ENCODE measurements at places on chromosomes 16 and 17. TPM values are rescaled to one million over a fixed set of nuclear protein-coding genes. Genes with fewer than 3 reads are reported as not detected.

Gene CPNE7
- total RNA-seq: 5.1 TPM

Gene MYOCD
- total RNA-seq: not detected

Gene CLEC19A
- not detected for total RNA-seq

Gene PKMYT1
- total RNA-seq: 19.0 TPM

Gene RASL10B
- 19.5 TPM for total RNA-seq

Gene NPIPA2
- total RNA-seq: not detected

Gene FN3K
- 0.43 TPM for total RNA-seq

Gene CA5A
- not detected for total RNA-seq

Gene ABCC3
- not detected for total RNA-seq

Gene FOXC2
- 7.0 TPM for total RNA-seq

Gene CCL3
- not detected for total RNA-seq

Gene HSD11B2
- not detected for total RNA-seq

Gene EIF3C
- 714 TPM for total RNA-seq

Gene CCL15
- not detected for total RNA-seq

Gene ETV4
- 31.5 TPM for total RNA-seq

Gene SLC52A1
- total RNA-seq: not detected

Gene KRTAP16-1
- total RNA-seq: not detected

Gene DOC2B
- not detected for total RNA-seq

Gene SPATA32
- not detected for total RNA-seq

Gene METTL2A
- 26.5 TPM for total RNA-seq

Gene SDR42E1
- total RNA-seq: not detected

Gene RASD1
- not detected for total RNA-seq

Gene TEX14
- not detected for total RNA-seq

Gene FOXL1
- 1.5 TPM for total RNA-seq

Gene KRT40
- not detected for total RNA-seq

Gene CCL13
- total RNA-seq: not detected

Gene KRT33A
- not detected for total RNA-seq

Gene NTN3
- 4.4 TPM for total RNA-seq

Gene TVP23A
- total RNA-seq: not detected

Gene KRT16
- total RNA-seq: not detected

Gene SLC16A13
- total RNA-seq: 9.8 TPM

Gene IL17C
- total RNA-seq: 0.43 TPM

Gene DHX58
- total RNA-seq: 6.5 TPM

Gene ASIC2
- not detected for total RNA-seq

Gene OR4D1
- total RNA-seq: not detected

Gene ABR
- total RNA-seq: 128 TPM
